ENCODE measurements at places on chromosomes 5 and 9.

- DNase-seq: no peak
These were observed 11.0 kb downstream of the ASTN2 start for GRCh38 chr9:117403848-117404247.

DNA sequence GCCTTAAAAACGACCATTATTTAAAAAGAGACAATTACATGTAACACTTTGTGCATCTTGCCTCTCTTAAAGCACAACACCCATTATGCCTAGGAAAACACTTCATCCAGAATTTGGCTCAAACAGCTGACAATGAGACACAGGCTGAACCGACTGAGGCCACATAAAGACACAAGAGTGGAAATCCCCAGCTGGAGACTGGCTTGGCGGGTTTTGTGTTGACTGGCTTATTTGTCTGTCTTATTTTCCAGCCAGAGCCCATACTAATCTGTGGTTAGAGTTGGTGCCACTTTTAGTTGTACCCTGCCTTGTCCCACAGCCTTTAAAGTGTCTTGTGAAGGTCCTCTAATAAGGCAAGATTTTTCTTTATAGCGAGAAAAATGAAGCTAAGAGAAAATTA, 21.2 kb downstream of the TRIM14 start:
- DNase-seq: no peak

GRCh38 chr5:148091991-148092964, 28.5 kb downstream of the SPINK5 start:
- no peak for DNase-seq

DNA sequence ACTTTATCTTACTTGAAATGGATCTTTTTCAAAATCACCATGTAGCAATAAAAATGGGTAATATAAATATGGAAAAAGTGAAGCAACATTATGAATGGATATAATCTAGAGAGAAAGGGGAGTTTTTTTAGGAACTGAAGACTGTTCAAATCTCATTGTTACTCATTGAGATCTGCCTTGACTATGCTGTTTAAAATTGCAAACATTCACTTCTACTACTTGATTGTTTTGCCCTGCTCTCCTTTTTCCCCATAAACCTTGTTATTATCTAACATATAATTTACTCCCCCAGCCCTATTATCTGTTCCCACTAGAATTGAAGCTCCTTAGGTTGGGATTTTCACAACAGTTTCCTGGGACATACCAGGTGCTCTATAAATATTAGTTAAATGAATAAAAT, 22.0 kb downstream of the PAM start:
- no peak for DNase-seq

DNA sequence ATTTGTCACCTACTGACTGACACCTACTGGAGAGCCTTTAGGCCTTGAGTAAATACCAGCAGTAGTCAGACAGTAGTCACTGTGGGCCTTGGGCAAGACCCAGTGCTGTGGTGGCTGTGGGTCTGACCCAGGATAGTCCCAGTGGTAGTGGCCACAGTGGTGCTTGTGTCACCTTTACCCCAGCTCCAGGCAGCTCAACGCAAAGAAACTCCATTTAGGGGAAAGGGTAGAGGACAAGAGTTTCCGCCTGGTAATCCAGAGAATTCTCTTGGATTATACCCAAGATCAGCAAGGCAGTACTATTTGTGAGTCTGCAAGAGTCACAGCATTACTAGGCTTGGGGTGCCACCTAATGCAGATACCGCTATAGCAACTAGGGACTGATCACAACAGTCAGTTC, 28.9 kb downstream of the CERT1 start:
- DNase-seq: no peak
